ENCODE measurements at places on chromosomes 16 and 17. TPM values are rescaled to one million over a fixed set of nuclear protein-coding genes. Genes with fewer than 3 reads are reported as not detected.

ARL4D gene
- 4.6 TPM for polyA plus RNA-seq

NPIPA8 gene
- not detected for polyA plus RNA-seq

ADCY7 gene
- polyA plus RNA-seq = 9.8 TPM

SPATA22 gene
- polyA plus RNA-seq = 0.24 TPM

HYDIN gene
- polyA plus RNA-seq = 0.07 TPM
